ENCODE measurements at places on chromosomes 2 and 18.

- DNase-seq = no peak
These were observed 856 bp downstream of the FAM228A start for GRCh38 chr2:24175631-24176187.

DNA sequence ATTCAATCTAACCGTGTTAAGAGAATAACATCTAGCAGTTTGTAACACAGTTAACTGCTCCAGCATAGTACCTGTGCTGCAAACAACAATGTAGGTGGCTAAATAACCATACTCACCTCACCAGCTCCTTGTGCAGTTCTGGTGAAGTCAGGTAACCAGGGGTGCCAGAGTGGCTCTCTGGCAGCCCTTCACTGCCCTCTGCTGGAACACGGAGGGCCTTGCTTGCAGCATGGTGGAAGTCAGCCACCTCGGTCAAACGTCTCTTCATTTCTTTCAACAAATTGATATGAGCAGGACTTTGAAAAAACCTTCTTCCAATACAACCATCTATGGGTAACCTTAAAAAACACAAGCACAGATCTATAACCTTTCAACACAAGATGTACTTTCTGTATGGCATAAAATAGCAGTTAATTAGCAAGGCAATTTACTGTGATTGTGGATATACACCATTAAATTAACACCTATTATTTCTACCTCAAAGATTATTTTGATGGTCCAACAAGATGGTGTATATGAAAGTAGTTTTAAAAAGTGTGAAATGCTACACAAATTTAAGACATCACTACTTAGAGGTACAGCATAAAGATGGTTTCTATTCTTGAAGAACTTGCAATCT, 56.6 kb downstream of the EPG5 start:
- peak; percentile 18 for DNase-seq

GRCh38 chr2:239200646-239201530, 199.9 kb downstream of the HDAC4 start:
- no peak for DNase-seq

DNA sequence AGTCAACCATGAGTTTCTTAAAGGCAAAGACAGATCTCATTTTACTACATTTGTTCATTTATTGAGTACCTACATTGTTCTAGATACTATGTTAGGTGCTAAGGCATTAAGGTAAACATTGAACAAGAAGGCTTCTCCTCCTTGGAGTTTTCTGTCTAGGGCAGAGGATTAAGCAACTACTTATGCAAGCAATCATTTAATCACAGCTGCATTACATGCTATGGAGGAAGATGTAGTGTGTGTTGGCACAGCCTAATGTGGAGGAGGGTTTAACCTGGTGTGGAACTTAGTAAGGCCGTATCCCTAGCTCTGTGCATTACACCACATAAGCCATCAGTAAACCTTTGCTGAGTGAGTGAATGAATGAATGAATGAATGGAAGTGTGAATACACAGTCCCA, 106.5 kb upstream of the MAP3K20 start:
- no peak for DNase-seq

- no peak for DNase-seq
These were observed 508 bp downstream of the CD8A start for GRCh38 chr2:86790134-86790675.

All from large intestine (tissue), 12 donors.